ENCODE measurements at places on chromosomes 2 and 18. TPM values are rescaled to one million over a fixed set of nuclear protein-coding genes. Genes with fewer than 3 reads are reported as not detected.

RIT2 gene
- not detected for total RNA-seq

SLC38A11 gene
- not detected for total RNA-seq

STEAP3 gene
- 5.0 TPM for total RNA-seq

KCNE4 gene
- total RNA-seq = 10.7 TPM

IWS1 gene
- total RNA-seq = 20.9 TPM

GPR45 gene
- not detected for total RNA-seq

CYTIP gene
- total RNA-seq = not detected

ANTXR1 gene
- total RNA-seq = 132 TPM

All from cardiac atrium fibroblast (primary cell).